Hindlimb muscle (tissue), 1 donor: ENCODE measurements at places on chromosomes 1 and 21.

- no peak for DNase-seq
Measured at GRCh38 chr21:41521489-41522027, 13.6 kb upstream of the TMPRSS2 start.

- no peak for DNase-seq
Measured at GRCh38 chr1:212953321-212953720, 3.0 kb downstream of the VASH2 start.

DNA sequence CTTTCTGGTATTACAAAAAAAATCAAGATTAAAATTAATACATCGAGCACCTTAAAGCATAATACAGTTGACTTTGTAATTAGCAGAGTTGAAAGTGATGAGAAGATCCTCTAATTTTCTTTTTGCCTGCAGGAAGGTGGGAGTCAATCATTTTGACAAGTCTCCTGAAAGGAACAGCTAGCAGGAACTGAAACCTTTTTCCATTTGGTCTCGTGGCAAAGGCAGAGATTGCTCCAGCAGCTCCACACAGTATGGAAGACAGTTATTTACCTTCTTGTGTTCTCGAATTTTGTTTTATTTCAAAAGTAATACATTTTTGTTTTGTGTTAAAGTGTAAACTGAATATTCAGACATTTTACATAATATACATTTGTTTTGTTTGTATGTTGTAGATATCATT, 7.7 kb downstream of the S100PBP start:
- DNase-seq: no peak

DNA sequence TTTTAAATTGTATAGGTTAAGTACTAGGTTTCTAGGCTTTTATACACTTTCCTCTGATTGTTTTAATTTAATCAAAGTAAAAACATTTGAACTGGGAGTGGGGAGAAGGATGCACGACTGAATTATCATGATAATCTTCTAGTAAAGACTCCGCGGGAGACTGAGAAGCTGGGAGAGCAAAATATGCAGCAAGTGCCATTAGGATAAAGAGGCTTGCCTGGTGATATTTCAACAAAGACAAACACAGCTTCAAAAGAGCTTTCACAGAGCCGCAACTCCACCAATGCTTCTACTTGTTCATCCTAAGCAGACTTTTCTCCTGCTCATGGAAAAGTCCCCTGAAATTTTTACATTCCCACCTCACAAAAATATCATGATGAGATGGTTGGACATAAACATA, 239.0 kb upstream of the PTBP2 start:
- DNase-seq: no peak

DNA sequence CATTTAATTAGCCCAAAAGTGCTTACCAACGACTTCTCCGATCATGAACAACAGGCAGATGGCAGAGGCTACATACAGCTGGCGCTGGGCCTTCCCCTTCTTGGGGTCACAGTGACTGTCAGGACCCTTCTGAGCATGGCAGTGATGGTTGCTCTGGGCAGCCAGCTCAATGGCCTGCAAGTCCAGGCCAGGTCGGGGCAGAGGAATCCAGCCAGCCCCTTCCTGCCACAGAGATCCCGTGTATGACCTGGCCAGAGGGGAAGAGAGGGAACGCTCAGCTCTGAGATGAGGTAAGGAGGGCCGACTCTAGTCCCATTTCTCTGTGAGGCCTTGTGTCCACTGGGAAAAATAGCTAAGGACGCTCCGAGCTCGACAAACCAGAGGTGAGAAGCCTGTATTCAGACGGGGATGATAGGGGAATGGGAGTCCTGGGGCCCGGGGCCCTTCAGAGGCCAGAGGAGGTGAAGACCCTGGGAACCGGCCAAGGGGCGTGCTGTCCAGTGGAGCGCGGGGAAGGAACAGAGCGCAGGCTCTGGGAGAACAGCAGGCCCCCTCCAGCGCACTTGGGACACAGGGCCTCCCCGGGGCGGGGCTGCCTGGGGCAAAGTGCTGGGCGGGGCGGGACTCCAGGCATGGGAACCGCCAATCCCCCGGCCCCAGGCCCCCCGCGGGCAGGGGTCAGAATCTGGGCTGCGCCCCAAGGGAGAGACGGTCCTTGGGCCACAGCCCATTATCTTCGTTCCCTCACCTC, 772 bp downstream of the SLC30A2 start:
- no peak for DNase-seq

DNA sequence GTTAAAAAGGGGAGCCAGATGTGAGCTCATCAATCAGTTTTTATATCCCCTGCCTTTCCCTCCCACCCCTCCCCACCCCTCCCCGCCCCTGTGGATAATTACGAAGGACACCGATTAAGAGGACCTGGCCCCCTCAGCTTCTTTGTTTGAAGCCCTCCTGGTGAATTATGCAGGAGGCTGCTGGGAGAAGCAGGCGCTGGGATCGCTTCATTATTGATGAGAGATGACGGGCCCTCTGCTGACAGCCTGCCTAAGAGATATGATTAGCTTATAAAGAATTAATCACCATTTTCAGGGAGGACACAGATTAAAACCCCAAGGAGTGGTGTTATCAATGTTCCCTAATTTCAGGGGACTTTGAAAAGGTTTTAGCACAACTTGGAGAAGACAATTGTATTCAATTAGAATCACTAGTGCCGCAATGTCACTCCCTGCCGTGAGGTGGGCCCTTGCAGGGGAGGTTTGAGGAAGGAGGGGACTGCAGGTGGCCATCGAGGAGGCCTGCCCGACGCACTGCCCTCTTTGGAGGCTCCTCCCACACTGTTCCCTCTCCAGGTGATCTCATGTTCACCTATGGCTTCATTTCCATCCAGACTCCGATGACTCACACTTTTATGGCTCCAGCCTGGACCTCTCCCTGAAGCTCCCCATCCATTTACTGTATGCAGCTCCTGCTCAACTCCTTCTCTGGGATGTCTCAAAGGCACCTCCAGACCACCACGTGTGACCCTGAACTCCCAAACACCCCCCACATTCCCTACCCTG, 67.0 kb upstream of the KLHDC7A start:
- DNase-seq: no peak

- no peak for DNase-seq
Measured at GRCh38 chr1:223345720-223346119, 18.3 kb downstream of the SUSD4 start.

DNA sequence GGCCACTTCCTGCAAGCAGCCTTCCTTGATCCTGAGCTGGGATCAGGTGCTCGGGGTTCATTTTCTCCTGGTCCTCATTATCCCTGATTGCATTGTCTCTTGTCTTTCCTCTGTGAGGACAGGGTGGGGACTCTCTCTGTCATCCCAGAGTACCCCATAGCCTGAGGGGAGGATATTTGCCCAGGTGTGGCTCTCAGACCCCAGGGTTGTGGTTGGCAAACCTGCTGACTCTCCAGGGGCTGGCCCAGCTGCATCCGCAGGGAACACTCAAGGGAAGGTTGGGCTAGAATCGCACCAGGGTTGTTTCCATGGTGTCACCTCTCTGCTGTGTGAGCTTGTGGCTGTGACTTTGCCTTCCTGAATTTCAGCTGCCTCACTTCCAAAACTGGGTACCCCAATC, 276.8 kb upstream of the C1orf174 start:
- DNase-seq: no peak

- DNase-seq: no peak
Measured at GRCh38 chr1:237154157-237154556, 112.2 kb downstream of the RYR2 start.

DNA sequence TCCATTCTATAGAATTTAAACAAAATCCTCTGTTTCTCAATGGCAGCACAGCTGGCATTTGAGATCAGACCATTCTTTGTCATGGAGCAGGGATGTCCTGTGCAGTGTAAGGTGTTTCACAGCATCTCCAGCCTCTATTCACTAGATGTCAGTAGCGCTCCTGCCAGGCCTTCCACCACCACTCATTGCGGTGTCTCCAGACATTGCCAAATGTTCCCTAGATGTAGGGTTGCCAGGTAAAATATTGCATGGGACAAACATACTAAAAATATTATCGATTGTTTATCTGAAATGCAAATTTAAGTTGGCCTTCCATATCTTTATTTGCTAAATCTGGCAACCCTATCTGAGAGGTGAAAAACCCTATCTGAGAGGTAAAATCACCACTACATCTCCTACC, 11.7 kb downstream of the ITLN2 start:
- no peak for DNase-seq

- DNase-seq: no peak
Measured at GRCh38 chr1:183155939-183156338, 30.1 kb upstream of the LAMC2 start.

DNA sequence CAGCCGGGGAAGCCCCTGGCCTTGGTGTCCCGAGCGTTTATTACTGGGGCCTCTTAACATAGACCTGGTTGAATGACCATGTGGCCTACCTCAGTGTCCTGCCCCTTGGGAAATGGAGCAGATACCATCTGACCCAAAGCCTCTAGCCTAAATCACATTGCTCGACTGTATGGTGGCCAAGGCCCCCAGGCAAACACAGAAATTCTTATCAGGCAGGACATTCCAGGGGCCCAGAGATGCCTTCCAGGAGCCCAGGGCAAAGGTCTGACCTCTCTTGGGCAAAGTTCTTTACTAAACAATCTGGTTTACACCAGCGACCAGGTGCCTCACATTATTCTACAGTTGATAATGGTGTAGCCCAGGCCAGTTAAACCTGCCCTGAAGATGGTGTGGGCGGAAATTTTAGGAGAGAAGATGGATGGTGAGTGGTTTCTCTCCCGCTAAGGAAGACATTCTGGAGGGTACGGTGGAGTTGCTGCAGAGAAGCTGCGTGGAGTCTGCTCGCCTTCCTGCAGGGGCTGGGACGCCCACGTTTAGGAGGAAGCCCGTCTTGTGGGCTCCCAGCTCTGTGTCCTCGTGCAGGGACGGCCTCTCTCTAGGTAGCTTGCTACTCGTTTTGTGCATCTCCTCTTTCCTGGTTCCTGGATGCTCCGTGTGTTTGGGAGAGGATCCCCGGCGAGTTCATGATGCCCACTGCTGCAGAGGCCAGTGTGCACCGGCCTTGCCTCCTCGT, 21.2 kb downstream of the AJAP1 start:
- DNase-seq: no peak

- DNase-seq: no peak
Measured at GRCh38 chr1:21562896-21563295, 53.7 kb downstream of the ALPL start.

GRCh38 chr1:205241366-205242030, 13.8 kb downstream of the TMCC2 start:
- DNase-seq: no peak

DNA sequence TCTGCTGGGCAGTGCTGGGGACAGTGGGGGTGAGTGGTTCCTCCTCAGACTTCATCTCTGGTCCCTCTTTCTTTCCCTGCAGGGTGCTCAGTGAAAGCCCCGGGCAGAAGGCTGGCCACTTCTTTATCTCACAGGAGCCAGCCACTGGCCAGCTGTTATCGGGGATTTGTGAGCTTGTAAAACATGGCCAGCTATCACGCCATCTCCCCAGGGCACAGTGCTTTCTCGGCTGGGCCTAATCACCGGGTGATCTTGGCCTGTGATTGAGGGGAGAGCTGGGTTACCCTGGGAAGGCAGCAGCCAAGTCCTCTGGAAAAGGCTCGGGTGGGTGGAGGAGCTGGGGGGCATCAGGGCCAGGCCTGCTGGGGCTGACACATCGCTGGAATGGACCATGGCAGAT, 83.0 kb downstream of the IGSF21 start:
- no peak for DNase-seq

DNA sequence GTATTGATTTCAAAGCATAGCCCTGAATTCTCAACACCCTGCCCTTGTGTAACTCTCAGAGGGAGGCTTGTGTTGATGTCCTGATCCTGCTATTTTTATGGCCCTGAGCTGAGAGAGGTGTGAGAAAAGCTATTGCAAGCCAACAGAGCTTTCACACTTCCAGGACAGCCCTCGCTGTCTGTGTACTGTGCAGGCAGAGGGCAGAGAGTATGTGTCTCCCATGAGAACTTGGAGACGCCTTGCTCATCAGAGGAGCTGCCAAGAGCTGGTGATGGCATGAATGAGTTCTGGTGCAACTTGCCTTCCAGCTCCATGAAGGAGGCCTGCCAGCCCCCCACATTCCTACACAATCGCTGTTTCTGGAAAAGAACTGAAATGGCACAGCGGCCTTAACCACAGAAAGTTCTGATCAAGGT, 144.1 kb upstream of the AJAP1 start:
- no peak for DNase-seq

- DNase-seq: no peak
Measured at GRCh38 chr1:6162773-6163172, 17.3 kb downstream of the CHD5 start.

DNA sequence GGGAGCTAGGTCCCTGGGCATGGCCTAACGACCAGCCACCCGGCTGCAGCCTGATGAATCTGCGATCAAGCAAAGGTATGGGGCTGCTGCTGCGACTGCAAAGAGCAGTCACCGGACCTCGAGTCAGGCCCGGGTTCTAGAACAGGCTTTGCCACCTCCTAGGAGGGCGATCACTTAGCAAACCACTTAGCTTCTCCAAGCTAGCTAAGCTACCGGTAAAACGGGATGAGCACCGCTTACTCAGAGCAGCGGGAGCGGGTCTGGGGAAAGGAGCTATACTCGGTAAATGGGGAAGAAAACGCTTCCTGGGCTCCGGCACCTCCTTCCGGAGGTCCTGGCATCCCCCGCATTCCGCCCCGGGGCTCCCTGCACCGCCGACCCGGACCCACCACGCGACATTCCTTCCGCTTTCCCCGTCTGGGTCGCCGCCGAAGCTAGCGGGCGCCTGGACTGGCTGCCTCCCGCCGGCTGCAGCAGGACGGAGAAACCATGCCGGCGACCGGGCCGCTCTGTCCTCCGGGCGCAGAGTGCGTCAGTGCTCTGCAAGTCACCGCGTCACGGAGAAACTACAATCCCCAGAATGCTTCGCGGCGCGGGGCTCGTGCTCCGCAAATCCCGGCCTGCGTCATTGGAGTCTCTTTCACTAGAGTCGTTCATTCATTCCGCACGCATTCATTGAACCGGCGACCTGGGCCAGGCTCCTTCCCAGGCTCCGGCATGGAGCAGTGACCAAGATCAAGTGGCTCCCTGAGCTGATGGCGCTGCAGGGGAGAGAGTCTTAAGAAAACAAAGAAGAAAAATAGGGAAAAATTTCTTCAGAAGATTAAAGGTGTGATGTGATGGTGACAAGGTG, at the start of gene LSM10:
LSM10 (minus strand) TSS at position 531 of the 853 bp plus-strand sequence. CDS start 3,779 bp downstream, outside the sequence.
- peak; percentile 96 for DNase-seq

DNA sequence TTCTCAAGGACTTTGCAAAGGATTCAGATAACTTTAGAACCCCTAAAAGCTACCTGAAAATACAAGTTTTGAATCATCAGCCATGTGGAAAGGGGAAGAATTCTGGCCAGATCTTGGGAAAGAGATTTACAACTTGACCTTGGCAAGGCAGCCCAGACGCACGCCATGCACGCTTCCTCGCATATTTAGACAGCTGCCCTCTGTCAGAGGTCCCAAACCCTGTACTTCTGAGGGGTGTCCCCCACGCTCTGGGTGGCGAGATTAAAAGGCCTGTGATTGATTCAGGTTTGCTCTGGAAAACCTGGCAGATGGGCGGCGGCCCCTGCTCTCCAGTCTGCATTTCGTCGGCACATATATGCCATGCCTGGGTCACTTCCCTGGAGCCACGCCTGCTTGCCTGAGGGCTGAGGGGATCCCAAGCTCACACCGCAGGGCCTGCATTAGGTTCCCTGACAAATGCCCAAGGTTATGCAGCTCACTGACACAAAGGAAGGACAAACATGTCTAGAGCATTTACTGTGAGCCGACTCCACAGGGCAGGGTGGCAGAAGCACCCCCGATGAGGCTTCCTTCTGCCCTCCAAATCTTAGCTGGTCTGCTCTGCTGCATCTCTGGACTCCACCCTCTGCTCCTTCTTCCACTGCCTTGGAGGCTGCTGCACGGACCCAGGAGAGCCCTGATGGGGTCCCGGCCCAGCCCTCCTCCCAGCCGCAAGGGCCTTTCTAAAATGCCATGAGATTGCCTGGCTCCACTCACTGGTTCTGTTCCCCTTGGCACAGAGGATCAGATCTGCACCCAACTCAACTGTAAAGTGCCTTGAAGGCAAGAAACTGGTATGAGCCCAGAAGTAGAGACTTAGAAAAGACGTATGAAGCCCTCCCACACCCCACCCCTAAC, 103.9 kb downstream of the BCAR3 start:
- no peak for DNase-seq
